ENCODE measurements at places on chromosomes 5 and 9.

DNA sequence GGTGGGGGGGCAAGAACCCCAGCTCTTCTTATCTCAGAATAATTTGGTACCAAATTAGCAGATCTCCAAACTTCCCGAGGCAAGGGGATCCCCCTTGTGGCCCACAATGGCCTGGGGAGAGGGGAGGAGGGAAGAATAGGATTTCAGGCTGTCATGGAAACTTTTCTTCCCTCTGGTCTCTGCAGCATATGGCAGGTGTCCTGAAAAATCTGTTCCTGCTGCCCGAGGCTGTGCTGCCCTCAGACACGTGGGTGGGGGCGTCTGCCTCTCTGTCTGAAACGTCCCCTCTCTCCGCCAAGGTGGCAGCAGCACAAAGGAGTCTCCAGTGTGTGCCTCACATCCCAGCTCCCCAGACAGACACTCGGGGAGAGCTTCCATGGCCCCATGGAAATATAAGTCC is 34.0 kb downstream of the CCNJL start:
- DNase-seq: no peak

DNA sequence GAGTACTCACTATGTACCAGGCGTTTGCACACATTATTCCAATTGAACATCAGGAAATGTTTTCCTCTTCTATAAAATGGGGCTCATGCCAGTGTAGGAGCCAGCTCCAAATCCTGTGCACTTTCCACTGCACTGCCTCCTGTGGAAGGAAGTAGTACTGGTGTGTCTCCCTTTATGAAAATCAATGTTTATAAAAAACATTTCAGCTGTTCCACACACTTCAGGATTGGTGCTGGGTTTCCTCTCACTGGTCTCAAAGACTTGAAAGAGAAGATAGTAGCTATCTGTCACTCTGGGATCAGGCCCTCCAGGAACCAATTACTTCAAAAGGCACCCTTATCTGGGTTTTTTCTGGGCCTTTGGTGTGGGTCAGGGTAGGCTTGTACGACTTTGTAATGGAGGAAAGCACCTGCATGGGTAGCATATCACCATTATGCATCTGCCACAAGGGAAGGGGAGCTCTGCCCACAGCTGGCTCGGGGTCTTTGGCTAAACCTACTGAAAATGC is 32.5 kb downstream of the RAB14 start:
- no peak for DNase-seq

DNA sequence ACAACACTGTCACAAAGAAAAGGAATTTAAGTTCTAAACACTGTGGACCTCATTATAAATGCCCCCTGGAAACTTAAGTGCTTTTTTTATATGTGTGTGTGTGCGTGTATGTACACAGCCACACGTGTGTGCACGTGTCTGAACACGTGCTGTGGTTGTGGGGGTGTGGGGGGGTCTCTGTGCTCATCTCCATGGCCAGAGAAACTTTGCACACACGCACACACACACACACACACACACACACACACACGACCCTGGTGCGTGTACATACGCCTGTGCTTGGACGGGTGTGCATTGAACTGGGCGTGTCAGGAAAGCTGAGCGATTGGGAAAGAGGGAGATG is 27.9 kb downstream of the AMBP start:
- no peak for DNase-seq

DNA sequence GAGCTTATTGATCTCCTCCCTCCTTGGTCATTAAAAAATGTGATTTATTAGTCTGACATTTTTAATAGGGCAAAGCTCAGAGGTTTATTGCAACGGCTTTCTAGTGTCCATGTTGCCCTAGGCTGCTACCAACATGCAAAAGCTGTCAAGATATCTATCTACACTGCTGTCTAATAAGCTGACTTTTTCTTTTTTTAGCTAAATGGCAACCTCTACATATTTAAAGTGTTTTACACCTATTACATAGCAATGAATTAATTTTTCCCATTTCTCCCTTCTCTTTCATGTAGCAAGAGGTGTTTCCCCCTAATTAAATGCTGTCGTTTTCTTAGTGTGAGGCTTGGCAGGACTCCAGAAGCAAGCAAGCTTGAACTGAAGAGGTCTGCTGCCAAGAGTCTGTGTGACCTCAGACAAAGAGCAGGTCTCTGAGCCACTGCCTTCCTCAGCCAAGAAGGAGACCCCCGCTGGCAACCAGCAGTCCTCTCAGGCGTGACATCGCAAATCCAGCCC is 79.4 kb downstream of the GAS1 start:
- no peak for DNase-seq

DNA sequence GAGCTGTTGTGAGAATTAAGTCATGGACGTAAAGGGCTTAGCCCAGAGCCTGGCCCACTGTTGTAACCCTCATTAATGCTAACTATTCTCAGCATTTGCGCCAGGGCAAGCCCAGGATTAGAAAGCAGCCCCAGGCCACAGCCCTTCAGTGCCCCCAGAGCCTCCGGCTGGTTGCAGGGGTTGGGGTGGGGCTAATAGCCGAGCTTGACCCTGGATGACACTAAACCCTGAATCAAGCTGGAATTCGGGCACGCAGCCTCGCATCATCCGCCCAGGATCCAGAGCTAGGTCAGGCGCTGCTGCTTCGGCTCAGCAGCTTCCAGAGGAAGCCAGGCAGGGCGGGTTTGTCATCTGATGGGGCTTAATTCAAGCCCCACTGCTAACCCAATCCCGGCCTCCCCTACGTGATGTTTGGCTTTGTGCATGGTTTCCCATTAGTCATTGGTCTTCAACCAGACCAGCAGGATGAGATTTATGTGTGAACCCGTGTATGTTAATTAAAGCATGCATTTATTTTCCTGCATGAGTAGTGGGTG is 1.2 kb upstream of the MEGF9 start:
- DNase-seq: no peak

DNA sequence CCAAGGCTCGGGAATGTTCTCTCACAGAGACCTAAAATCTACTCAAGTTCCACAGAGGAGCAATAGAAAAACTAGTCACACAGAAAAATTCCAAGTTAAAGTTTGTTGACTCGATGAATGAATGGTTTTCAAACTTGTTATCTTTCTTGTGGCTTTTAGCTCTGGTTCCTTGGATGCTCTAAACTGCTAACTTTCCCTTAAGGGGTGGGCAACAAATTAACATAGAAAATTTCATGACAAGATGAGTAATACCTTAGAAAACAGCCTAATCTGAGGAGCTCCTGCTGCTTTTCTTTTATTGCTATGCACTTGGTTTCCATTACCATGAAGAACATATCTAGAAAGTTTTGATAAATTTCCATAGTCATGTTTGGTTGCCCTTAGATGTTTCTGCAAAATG is 100.2 kb upstream of the CCDC112 start:
- no peak for DNase-seq

DNA sequence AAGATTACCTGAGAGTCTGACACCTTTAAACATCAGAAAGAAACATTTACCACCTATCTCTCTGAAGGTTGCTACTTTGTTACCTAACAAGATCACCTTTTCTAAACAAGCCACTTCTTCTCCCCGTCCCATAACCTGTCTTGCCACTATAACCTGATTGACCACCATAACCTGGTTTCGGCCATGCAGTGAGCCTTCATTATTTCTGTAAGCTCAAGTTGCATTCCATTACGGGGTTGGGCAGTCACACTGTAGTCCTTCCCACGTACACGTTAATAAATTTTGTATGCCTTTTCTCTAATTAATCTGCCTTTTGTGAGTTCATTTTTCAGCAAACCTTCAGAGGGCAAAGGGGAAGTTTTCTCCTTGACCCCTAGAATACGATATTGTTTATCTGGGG is 28.0 kb upstream of the CCNG1 start:
- no peak for DNase-seq

DNA sequence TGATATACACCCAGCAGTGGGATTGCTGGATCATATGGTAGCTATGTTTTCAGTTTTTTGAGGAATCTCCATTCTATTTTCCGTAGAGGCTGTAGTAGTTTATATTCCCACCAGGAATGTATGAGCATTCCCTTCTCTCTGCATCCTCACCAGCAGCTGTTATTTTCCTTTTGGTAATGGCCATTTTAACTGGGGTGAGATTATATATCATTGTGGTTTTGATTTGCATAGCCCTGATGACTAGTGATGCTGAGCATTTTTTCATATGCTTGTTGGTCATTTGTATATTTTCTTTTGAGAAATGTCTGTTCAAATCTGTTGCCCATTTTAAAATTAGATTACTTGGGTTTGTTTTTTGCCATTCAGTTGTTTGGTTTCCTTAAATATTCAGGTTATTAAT is 11.2 kb upstream of the PPIC start:
- no peak for DNase-seq

- no peak for DNase-seq
Measured at GRCh38 chr5:132384506-132385050, 15.1 kb downstream of the SLC22A5 start.

- DNase-seq: no peak
Measured at GRCh38 chr5:143347698-143348344, 55.7 kb downstream of the NR3C1 start.

- no peak for DNase-seq
Measured at GRCh38 chr5:77852068-77852513, 76.0 kb upstream of the TBCA start.

DNA sequence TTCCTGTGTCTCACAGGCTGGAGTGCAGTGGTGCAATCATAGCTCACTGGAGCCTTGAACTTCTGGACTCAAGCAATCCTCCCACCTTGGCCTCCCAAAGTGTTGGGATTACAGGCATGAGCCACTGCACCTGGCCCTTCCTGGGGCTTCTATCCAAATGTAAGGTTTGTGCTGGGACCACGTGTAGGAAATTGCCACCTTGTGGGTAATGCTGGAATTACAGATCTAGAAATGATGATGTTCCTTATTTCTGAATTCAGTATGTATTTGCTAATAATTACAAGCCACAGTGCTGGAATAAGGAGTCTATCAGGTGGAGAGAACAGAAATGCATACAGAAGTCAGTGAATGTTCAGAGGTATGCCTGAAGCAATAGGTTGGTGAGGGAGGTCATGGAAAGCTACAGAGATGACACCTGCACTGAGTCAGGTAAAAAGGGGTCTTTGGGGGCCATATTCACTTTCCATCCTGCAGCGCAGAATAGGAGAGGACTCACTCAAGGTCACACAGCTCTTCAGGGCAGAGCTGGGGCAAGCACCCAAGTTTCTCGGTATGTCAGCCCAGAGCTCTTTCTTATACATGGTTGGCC is 8.8 kb upstream of the IGFBPL1 start:
- DNase-seq: no peak

GRCh38 chr5:50749873-50750272 is 83.4 kb downstream of the PARP8 start:
- DNase-seq: no peak

- DNase-seq: no peak
Measured at GRCh38 chr5:155069961-155070360, 56.4 kb downstream of the KIF4B start.

DNA sequence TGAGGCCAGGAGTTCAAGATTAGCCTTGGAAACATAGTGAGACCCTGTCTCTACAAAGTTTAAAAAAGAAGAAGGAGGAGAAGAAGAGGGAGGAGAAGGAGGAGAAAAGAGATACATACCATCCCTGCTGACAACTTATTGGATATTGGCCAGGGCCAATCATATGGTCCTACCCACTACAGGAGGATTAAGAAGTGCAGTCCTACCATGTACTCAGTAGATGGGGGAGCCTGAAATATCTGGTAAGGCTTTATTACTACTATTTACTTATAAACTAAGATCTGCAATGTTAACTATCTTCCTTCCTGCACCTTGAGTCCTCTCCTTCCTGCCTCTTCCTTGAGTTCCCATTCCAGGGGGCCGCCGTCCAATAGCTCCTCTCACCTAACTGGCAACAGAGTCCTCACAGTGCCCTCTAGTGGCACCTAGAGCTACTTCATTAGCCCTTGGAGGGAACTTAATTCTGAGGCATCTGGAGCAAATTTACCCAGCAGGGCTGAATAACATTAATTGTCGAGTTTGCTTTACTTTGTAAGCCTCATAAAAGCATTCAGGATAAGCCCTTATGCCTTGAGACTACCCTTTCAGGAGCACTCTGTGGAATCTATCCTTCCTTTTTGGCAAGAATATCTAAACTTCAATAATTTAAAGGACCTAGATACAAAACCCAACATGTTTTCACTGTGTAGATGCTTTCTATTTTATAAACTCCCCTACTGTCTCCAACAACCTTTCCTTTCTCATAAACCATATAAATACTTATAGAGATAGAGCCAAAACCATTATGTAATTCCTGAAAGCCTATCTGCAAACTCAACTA is 39.1 kb upstream of the RANBP6 start:
- peak; percentile 22 for DNase-seq

- DNase-seq: no peak
Measured at GRCh38 chr5:143110591-143110990, 292.9 kb downstream of the NR3C1 start.

- no peak for DNase-seq
Measured at GRCh38 chr5:132557478-132558172, 848 bp downstream of the RAD50 start.

DNA sequence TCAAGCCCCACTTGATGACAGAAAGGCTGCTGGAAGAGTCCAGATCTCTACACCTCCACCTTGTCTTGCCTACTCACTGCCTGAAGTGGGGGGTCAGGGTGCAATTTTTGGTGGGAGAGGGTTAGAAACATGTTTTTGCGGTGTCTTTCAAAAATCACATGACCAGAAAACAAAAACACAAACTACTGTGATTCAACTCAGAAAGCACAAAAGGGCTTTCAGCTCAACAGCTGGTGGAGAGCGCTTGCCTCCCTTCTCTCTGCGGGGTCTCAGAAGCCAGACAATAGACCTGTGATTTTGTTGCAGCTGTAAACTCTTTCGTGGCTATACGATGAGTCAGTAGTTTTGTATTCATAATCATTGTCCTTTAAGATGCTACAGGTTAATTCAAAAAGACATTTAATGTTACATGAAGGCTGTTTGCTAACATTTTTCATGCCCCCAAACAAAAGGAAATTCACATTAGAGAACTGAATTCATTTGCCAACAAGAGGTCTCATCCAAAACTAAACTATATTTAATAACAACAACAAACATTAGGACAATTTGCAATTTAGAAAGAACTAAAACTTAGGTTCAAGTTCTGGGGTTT is 172.6 kb upstream of the RAI14 start:
- DNase-seq: no peak

DNA sequence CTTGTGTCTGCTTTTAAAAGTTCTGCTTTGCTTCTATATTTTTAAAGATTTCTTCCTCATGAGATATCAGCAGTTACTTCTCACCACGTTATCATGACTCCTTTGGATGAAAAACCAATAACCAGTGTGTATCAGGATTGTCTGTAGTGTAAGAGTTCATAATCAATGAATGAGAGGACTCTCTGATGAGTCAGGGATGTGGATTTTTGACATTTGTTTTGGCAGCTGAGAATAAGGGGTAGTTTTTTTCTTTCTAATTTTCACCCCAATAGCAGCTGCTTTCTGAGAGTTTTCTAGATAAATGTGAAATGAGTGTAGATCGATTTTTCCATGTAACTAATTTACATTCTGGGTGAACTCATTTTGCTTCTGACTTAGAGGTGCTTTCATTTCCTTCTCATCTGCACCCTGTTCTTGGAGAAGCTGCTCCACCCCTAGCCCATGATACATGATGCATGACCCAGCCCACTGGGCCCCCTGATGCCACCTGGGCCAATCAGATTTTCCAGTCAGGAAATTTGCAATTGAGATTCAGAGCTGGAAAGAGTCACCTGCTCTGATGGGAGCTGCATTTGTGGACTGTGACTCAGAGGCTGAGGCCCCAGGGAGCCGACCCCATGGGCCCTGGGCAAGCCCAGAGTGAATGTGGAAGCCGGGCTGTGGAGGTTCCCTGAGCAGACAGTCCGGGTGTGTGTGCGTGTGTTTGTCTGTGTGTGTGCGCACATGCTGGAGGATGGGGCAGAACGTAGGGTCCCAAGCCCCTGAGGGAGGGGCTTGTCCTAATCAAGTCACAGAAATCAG is 159.3 kb downstream of the RGS3 start:
- DNase-seq: no peak

GRCh38 chr5:10743526-10743925 is 17.5 kb downstream of the DAP start:
- DNase-seq: no peak

- no peak for DNase-seq
Measured at GRCh38 chr9:101055516-101055915, 27.0 kb downstream of the PLPPR1 start.

Data from stimulated activated CD8-positive, alpha-beta memory T cell treated with anti-CD3 and anti-CD28 coated beads, Interleukin-4, amount 100 ng/mL, for 1 hour (primary cell).